ENCODE measurements at places on chromosomes 1 and 21.

- no peak for DNase-seq
Observed at GRCh38 chr1:29601021-29601420, 364.7 kb downstream of the PTPRU start.

GRCh38 chr1:55484173-55484572 is 269.0 kb upstream of the USP24 start:
- DNase-seq: peak; percentile 45

- no peak for DNase-seq
Observed at GRCh38 chr1:224545571-224545970, 70.5 kb upstream of the CNIH3 start.

GRCh38 chr1:93591676-93592550 is 89.7 kb downstream of the BCAR3 start:
- no peak for DNase-seq

GRCh38 chr1:154955039-154955717 is 721 bp downstream of the PBXIP1 start:
- DNase-seq: peak; percentile 41

DNA sequence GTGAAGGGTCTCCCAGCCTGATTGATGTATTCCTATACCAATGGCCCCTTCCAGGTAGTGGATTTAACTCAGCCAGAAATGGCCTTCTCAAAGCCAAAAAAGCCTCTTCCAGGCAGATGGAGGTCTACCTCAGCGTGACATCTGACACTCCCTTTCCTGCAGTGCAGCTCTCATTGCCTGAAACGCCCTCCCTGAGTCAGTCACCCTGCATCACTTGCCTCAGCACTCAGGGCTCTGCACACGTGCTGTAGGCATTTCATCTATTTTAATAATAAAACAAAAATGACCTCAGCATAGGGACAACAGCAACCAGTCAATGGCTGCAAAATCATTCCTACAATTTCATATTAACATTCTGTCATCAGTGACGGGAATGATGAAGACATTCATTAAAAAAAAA is 64.4 kb upstream of the GJA5 start:
- no peak for DNase-seq

GRCh38 chr21:40680311-40680710 is 166.6 kb downstream of the DSCAM start:
- DNase-seq: no peak

- no peak for DNase-seq
Observed at GRCh38 chr1:215111916-215112315, 29.4 kb downstream of the KCNK2 start.

GRCh38 chr1:40944326-40944725 is 35.2 kb upstream of the CTPS1 start:
- DNase-seq: peak; percentile 95

DNA sequence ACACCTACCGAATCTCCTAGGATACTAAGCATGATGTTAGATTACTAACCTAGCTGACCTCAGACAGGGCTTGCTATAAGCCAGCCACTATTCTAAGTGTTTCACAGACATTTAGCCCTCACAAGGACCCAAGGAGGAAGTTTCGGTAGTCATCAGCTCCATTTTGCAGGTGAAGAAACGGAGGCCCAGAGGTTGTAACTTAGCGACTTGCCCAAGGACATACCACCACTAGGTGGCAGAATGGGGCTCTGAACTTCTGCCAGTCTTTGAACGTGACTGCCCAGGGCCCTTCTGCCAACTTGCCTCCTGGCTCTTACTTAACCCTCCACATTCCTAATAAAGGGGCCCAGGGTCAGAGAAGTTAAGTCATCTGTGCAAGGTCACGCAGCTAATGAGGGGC is 283.5 kb downstream of the C1orf94 start:
- peak; percentile 4 for DNase-seq

DNA sequence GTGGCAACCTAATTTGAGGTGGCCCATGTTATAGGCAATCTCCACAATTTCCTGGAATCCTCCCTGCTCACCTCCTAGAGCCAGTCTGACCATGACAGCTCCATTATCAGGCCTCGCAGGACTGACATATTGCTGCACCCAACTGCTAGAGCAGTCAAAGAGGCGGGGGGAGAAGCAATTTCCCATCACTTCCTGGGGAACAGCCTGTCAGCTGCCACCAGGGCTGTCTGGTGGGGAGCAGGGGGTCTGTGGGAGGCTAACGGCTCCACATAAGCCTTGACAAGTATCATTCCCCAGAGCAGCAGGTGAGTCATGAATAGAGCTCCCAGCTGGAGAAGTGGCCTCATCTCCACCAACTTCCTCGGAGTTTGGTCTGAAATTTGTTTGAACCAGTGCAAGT is 322.9 kb downstream of the MATN1 start:
- no peak for DNase-seq

Measured in EL (cell line).